ENCODE measurements at places on chromosomes 2 and 18. TPM values are rescaled to one million over a fixed set of nuclear protein-coding genes. Genes with fewer than 3 reads are reported as not detected.
A peak's percentile ranks its signal among the peaks of the same experiment; 100 is the strongest.

The SLC4A3 gene
- total RNA-seq: 0.72 TPM

- H3K27ac ChIP-seq: no peak overlapping the region
- H3K27me3 ChIP-seq: no peaks in the 10 kb centered on the region
- H3K4me3 ChIP-seq: no peak overlapping the region
- H3K4me1 ChIP-seq: no peaks in the 10 kb centered on the region
These were observed 10.0 kb downstream of the SLC40A1 start for GRCh38 chr2:189570570-189571031.

GRCh38 chr2:223914324-223914723 is 30.8 kb downstream of the WDFY1 start:
- no peak overlapping the region for H3K4me3 ChIP-seq
- no peak overlapping the region for H3K27ac ChIP-seq
- H3K27me3 ChIP-seq: no peaks in the 10 kb centered on the region
- no peaks in the 10 kb centered on the region for H3K4me1 ChIP-seq
- DNase-seq: no peak
- no peaks in the 10 kb centered on the region for H3K36me3 ChIP-seq

The NETO1 gene
- total RNA-seq: not detected

The SEPTIN2 gene
- total RNA-seq: 196 TPM

GRCh38 chr2:231554327-231554726 is 24.1 kb upstream of the NMUR1 start:
- peak overlapping the region; percentile 67 for H3K27ac ChIP-seq
- no peak overlapping the region for H3K4me3 ChIP-seq
- no peaks in the 10 kb centered on the region for H3K36me3 ChIP-seq
- no peak for DNase-seq
- no peaks in the 10 kb centered on the region for H3K4me1 ChIP-seq
- no peaks in the 10 kb centered on the region for H3K27me3 ChIP-seq

DNA sequence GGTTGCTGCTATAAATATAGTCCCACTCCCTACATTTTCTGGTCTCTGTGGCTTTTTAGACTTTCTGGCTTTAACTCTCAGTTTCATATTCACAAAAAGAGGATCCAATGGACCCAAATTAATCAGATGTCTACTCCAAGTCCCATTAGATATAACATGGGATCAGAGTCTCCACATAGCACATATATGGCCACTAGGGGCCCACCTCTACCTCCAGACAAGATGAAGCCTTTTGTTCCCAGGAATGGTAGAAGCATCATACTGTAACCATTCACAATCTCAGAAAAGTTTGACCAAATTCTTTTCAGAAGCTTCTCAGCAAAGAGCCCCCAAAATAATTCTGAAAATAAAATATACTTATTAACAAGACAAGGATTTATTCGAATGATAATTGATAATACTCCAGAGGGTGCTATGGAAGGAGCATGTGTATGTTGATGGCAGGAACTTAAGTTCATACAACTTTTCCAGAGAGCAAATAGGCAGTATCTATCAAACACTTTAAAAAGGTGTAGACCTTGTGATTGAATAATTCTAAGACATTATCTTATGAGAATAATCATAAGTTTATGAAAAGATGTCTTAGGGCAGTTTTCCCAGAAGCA is 382.3 kb upstream of the CRIM1 start:
- no peak overlapping the region for H3K4me3 ChIP-seq
- no peak for DNase-seq
- H3K36me3 ChIP-seq: no peaks in the 10 kb centered on the region
- H3K4me1 ChIP-seq: no peaks in the 10 kb centered on the region

GRCh38 chr2:102606353-102606752 is 13.0 kb upstream of the SLC9A2 start:
- no peak overlapping the region for H3K4me3 ChIP-seq
- H3K27me3 ChIP-seq: no peaks in the 10 kb centered on the region
- no peak overlapping the region for H3K27ac ChIP-seq
- H3K36me3 ChIP-seq: no peaks in the 10 kb centered on the region

DNA sequence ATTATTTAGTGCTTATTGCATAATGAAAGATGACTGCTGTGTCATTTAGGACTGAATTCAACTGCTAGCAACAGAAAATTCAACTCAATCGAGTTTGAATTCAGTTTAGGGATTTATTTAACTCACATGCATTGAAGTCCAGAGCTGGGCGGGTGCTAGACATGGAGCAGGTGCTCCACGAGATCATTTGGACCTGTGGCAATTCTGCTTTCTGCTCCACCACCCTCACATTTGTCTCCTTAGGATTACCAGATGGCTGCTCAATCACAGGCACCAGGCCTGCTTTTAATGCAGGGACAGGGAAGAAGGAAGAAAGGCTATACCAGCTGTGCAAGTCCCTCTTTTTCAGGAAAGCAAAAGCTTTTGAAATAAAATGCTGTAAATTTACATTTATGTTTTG is 572.9 kb upstream of the SLC8A1 start:
- H3K27ac ChIP-seq: no peak overlapping the region
- no peaks in the 10 kb centered on the region for H3K27me3 ChIP-seq
- no peaks in the 10 kb centered on the region for H3K36me3 ChIP-seq
- no peak for DNase-seq
- H3K4me3 ChIP-seq: no peak overlapping the region
- no peaks in the 10 kb centered on the region for H3K4me1 ChIP-seq

GRCh38 chr2:108573061-108573460 is 38.8 kb downstream of the LIMS1 start:
- H3K4me1 ChIP-seq: no peaks in the 10 kb centered on the region
- no peak overlapping the region for H3K4me3 ChIP-seq
- DNase-seq: no peak
- no peaks in the 10 kb centered on the region for H3K36me3 ChIP-seq
- no peak overlapping the region for H3K27ac ChIP-seq

GRCh38 chr2:186617771-186618170 is 27.9 kb downstream of the ITGAV start:
- H3K27ac ChIP-seq: no peak overlapping the region
- no peak for DNase-seq
- no peak overlapping the region for H3K4me3 ChIP-seq
- no peaks in the 10 kb centered on the region for H3K27me3 ChIP-seq
- no peaks in the 10 kb centered on the region for H3K36me3 ChIP-seq

The MBD2 gene
- 138 TPM for total RNA-seq

- no peak overlapping the region for H3K4me3 ChIP-seq
- H3K27ac ChIP-seq: no peak overlapping the region
- H3K36me3 ChIP-seq: no peaks in the 10 kb centered on the region
- DNase-seq: no peak
- H3K27me3 ChIP-seq: no peaks in the 10 kb centered on the region
- H3K4me1 ChIP-seq: peaks cover 5% of the 10 kb centered on the region
These were observed 156.8 kb downstream of the THADA start for GRCh38 chr2:43438858-43439655.

- DNase-seq: no peak
- H3K4me1 ChIP-seq: no peaks in the 10 kb centered on the region
- no peak overlapping the region for H3K4me3 ChIP-seq
These were observed 31.3 kb downstream of the SNED1 start for GRCh38 chr2:241029599-241030332.

DNA sequence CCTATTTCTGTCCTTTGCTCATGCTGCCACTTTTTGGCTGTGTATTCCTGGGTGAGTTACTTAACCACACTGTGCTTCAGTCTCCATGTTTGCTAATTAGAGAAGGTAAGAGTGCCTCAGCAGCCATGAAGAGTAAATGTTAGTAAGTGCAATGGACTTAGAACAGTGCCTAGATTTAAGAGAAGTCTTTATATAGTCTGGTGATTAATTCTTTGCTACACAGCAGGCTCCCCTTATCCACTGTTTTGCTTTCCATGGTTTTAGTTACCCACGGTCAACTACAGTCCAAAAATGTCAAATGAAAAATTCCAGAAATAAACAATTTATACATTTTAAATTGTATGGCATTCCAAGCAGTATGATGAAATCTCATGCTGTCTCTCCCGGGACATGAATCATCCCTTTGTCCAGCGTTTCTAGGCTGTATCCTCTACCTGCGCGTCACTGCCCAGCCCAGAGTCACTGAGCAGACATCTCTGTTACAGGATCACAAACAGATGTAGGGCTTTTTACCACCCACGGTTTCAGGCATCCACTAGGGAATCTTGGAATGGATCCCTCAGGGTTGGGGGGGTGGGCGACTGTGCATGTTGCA is 91.0 kb downstream of the CTIF start:
- no peaks in the 10 kb centered on the region for H3K4me1 ChIP-seq
- H3K4me3 ChIP-seq: no peak overlapping the region
- no peak for DNase-seq
- H3K27me3 ChIP-seq: no peaks in the 10 kb centered on the region
- H3K27ac ChIP-seq: no peak overlapping the region

The ABCG5 gene
- 0.29 TPM for total RNA-seq

DNA sequence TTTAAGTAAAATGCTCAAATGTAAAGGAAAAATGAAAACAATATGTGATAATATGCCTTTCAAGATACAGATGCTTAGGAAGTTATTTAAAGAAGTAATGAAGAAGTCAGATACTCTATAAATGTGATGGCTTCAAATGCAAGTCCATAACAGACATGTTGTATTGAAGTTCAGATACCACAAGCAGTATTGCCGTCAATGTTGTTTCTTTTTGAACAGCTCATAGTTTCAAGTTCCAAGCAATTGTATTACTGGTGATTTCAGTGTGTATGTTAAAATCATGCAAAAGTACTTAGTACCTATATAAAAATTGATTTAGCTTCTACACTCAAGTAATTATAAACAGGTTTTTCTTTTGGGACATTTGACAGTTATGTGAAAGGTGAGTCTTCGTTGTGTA is 24.9 kb downstream of the KCMF1 start:
- peaks cover 4% of the 10 kb centered on the region for H3K4me1 ChIP-seq
- no peaks in the 10 kb centered on the region for H3K36me3 ChIP-seq
- no peak overlapping the region for H3K4me3 ChIP-seq
- no peaks in the 10 kb centered on the region for H3K27me3 ChIP-seq
- no peak for DNase-seq

- H3K27ac ChIP-seq: no peak overlapping the region
- H3K4me1 ChIP-seq: no peaks in the 10 kb centered on the region
- no peak overlapping the region for H3K4me3 ChIP-seq
These were observed 96.1 kb upstream of the ODC1 start for GRCh38 chr2:10544252-10544651.

- DNase-seq: no peak
- no peak overlapping the region for H3K4me3 ChIP-seq
- H3K27ac ChIP-seq: no peak overlapping the region
- H3K36me3 ChIP-seq: no peaks in the 10 kb centered on the region
- no peaks in the 10 kb centered on the region for H3K27me3 ChIP-seq
These were observed 584.3 kb downstream of the ADCYAP1 start for GRCh38 chr18:1488957-1489356.

GRCh38 chr18:22169889-22170420 is 566 bp downstream of the GATA6 start:
- DNase-seq: no peak
- H3K4me3 ChIP-seq: peak overlapping the region; percentile 82

GRCh38 chr2:98570356-98570755 is 38.0 kb downstream of the COA5 start:
- H3K4me1 ChIP-seq: no peaks in the 10 kb centered on the region
- no peak overlapping the region for H3K27ac ChIP-seq
- no peak for DNase-seq
- H3K27me3 ChIP-seq: no peaks in the 10 kb centered on the region
- H3K4me3 ChIP-seq: no peak overlapping the region

DNA sequence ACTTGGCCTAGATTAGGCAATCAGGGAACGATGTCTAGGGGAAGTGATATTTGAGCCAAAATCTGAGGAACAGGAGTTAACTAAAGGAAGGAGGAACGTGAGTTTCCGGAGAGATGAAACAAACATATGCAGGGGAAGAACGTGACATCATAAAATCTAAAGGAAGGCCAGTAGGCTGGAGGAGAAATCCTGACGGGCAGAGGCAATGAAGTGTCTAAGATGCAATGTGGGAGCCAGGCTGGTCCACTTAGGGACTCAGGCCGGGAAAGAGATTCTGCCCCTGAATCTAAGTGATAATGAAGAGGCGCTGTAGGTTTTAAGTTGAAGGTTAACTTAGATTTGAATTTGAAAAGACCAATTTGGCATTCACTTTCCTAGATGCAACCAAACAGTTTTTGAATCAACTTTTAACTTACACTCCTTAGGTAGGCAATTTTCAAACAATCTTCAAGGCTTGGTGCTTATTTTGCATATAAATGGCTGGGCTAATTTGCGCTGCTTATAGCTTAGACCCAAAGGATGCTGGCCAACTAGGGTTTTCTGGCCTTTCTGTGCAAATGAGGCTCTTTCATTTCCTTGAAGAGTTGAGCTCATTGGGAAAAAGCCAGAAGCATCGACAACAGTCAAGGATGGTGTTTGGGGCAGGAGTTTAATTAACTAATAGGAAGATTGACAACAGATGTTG is 221.7 kb downstream of the SOX11 start:
- no peaks in the 10 kb centered on the region for H3K27me3 ChIP-seq

GRCh38 chr2:60371681-60372080 is 181.8 kb downstream of the BCL11A start:
- no peak overlapping the region for H3K27ac ChIP-seq
- no peaks in the 10 kb centered on the region for H3K4me1 ChIP-seq
- no peaks in the 10 kb centered on the region for H3K27me3 ChIP-seq
- no peak for DNase-seq
- no peaks in the 10 kb centered on the region for H3K36me3 ChIP-seq

DNA sequence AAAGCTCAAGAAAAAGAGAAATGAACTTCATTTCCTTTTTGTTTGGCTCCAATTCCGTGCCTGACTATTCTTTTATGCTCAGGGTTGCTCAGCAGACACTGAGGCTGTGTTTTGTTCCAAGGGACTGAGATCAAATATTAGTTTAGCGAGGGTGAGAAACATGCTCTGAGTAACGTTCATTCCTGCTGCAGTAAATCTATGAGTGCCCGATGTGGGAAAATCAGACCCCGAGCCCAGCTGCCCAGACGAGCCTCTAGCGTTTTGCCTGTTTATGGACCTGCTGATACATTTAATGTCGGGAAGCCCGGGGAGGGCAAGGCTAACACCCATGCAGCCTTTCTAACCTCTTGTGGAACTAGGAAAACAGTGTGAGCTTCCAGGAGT is 119.2 kb downstream of the VAPA start:
- no peak for DNase-seq
- no peak overlapping the region for H3K4me3 ChIP-seq
- no peaks in the 10 kb centered on the region for H3K27me3 ChIP-seq
- H3K36me3 ChIP-seq: no peaks in the 10 kb centered on the region

DNA sequence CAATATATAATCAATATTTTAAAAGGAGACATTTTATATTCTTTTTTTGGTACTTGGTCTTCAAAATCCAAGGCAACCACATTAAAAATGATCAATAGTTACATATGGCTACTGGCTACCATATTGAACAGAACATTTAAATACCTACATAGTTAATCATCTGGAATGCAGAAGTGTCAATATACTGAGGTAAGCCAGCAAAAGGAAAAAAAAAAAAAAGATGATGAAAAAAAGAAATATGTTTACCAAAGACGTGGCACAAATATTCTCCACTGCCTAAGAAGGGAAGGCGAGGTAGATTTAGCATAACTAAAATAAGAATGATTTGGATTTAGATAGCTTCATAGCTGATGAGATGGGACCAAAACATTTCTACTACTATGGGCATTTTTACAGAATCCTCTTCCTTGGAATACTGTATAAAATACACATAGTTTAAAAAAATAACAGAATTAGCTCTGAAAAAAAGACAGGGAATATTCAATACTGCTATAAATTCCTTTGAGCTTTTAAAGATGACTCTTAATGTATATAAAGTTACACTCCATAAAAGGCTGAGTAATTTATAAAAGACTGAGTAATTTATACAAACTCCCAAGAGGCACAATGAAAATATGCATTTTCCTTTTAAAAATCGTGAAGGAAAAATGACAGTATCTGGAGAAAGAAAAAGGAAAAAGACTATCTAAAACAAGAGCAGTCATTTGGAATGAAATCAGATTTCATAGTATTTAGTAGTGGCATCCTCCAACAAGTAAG is 63.5 kb downstream of the CDH2 start:
- no peak for DNase-seq
- H3K27ac ChIP-seq: no peak overlapping the region
- no peak overlapping the region for H3K4me3 ChIP-seq
- H3K4me1 ChIP-seq: no peaks in the 10 kb centered on the region
- no peaks in the 10 kb centered on the region for H3K36me3 ChIP-seq

The ZAP70 gene
- total RNA-seq: 3.4 TPM

Measured in colonic mucosa (tissue), 4 donors.